A549 treated with Mapracorat at 1 μM for 4 hours (cell line): ENCODE measurements at places on chromosomes 1 and 21. TPM values are rescaled to one million over a fixed set of nuclear protein-coding genes. Genes with fewer than 3 reads are reported as not detected.

Gene SPOCD1
- total RNA-seq = 3.3 to 4.5 TPM (median 3.8 TPM) in 5 replicates

Gene RGS13
- not detected in 5 replicates for total RNA-seq

Gene RAD54L
- 8.2 to 12.0 TPM (median 10.7 TPM) in 5 replicates for total RNA-seq

Gene CELA2A
- total RNA-seq = not detected in 5 replicates

Gene LYPD8
- 0.13 to 0.19 TPM in 2 of 5 replicates, not detected in the others for total RNA-seq

Gene MCOLN3
- 3.6 to 4.3 TPM (median 4.0 TPM) in 5 replicates for total RNA-seq

Gene CLCC1
- total RNA-seq = 14.1 to 16.5 TPM (median 15.0 TPM) in 5 replicates

Gene SYTL1
- total RNA-seq = 0.39 to 1.1 TPM (median 0.60 TPM) in 5 replicates

Gene LEPROT
- 36.4 to 50.9 TPM (median 42.5 TPM) in 5 replicates for total RNA-seq

Gene CFHR3
- 0.08 to 0.35 TPM (median 0.14 TPM) in 3 of 5 replicates, not detected in the others for total RNA-seq

Gene CD160
- total RNA-seq = not detected in 5 replicates

Gene DYNLT5
- total RNA-seq = not detected in 5 replicates

Gene B3GALT2
- total RNA-seq = not detected in 5 replicates

Gene CR1
- total RNA-seq = not detected in 5 replicates

Gene PGBD5
- 0.19 to 0.56 TPM (median 0.37 TPM) in 5 replicates for total RNA-seq

Gene CYP4Z1
- not detected in 5 replicates for total RNA-seq

Gene GBP6
- not detected in 5 replicates for total RNA-seq

Gene GPA33
- total RNA-seq = not detected in 5 replicates

Gene PCAT6
- total RNA-seq = 2.8 to 5.1 TPM (median 3.8 TPM) in 5 replicates

Gene PTPN7
- total RNA-seq = not detected in 5 replicates

Gene HMCN1
- 0.01 to 0.15 TPM (median 0.09 TPM) in 5 replicates for total RNA-seq

Gene FAM78B
- 0.19 to 0.35 TPM (median 0.24 TPM) in 5 replicates for total RNA-seq

Gene SERPINC1
- total RNA-seq = not detected in 5 replicates

Gene SLC44A5
- 0.04 to 0.06 TPM (median 0.06 TPM) in 4 of 5 replicates, not detected in the other for total RNA-seq

Gene ADCY10
- 0.04 to 0.21 TPM (median 0.04 TPM) in 3 of 5 replicates, not detected in the others for total RNA-seq

Gene PLA2G2C
- total RNA-seq = not detected in 5 replicates

Gene ELK4
- total RNA-seq = 5.7 to 6.7 TPM (median 6.3 TPM) in 5 replicates

Gene AGT
- total RNA-seq = 0.06 to 0.13 TPM (median 0.09 TPM) in 3 of 5 replicates, not detected in the others

Gene SERINC2
- total RNA-seq = 18.4 to 34.0 TPM (median 27.5 TPM) in 5 replicates

Gene ZSCAN20
- 1.6 to 2.0 TPM (median 1.8 TPM) in 5 replicates for total RNA-seq

Gene C1orf185
- total RNA-seq = not detected in 5 replicates

Gene CD5L
- total RNA-seq = not detected in 5 replicates

Gene LCE2B
- total RNA-seq = not detected in 5 replicates

Gene C1orf115
- 4.7 to 6.8 TPM (median 5.9 TPM) in 5 replicates for total RNA-seq

Gene MTARC1
- 8.0 to 9.4 TPM (median 9.0 TPM) in 5 replicates for total RNA-seq
